ENCODE measurements at places on chromosomes 6 and 20.

- no peak for DNase-seq
Measured at GRCh38 chr6:156507656-156508055, 269.5 kb upstream of the ARID1B start.

DNA sequence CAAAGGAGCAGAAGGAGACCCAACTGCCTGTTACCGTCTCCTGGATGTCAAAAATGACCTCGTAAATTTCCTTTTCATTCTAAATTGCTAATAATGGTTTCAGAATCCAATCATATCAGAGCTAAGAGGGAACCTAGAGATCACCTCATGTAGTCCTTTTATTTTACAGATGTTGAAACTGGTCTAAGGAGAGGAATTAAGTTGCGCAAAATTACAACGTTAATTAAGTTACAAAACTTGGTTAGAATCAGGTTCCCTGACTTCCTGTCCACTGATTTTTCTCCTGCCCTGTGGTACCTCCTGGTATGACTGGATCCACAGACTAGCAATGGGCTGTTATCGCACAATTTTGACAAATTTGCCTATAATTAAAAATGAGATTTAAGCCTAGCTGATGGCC is 9.0 kb upstream of the STK38 start:
- DNase-seq, result no peak

DNA sequence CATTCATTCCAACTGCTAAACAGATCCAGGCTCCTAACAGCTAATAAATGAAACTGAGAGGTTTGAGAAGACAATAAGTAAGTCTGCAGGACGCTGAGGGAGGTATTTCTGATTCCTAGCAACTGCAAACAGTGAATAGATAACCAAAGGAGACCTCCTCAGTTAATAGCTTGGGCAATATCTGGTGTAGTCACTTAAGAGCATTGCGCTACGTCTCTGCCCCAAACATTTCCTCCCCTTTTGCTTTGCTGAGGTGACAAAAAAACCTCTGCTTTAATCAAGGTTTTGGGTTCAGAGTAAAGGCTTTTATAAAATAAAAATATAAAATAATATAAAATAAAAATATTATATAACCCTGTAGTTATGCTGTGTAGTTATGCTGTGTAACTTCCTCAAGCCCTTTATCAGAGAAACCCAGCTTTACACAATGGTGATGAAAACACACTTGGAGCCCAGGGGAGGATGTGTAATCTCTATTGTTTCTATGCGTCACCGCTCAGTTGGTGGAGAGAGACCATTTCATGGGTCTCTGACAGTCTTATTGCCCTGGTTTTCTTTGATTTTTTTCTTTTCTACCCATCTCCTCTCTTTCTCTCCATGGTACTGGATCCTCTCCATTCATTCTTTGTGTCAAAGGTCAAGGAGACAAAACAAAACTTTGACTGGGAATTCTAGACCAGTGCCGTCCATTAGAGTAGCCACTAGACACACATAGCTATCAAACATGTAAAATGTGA is 18.9 kb upstream of the CALHM5 start:
- no peak for DNase-seq

DNA sequence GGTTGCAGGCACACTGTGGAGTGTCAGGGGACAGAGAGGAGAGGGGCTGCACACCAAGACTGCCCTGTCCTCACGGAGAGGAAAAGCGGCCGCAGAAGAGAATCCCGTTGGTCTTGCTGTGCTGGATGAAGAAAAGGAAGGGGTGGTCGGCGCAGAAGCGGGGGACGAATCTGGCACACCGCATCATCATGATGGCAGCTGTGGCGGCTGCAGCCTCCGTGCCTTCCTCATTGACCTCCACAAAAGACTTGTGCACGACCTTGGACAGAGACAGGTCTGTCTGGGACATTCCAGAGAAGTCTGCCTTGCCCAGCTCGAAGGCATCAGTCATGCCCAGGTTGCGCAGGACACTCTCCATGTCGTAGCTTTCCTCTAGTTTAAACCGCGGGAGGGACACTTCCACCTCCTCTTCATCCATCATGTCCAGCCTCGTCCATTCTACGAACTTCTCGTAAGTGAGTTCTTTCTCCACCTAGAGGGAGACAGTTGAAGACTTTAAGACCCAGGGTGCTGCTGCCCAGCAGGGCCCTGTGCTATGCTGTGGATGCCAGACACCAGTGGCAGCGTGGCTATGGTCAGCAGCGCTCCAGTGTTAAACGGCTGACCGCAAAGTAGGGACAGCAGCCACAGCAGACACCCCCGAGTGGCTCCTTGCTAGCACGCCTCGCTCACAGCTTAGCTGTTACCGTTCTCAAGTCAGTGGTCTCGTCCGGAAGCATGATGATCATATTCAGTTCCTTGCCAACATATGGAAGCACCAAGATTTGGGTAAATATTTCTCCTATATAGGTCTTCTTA is 22.9 kb downstream of the SERPINB6 start:
- DNase-seq, result no peak

DNA sequence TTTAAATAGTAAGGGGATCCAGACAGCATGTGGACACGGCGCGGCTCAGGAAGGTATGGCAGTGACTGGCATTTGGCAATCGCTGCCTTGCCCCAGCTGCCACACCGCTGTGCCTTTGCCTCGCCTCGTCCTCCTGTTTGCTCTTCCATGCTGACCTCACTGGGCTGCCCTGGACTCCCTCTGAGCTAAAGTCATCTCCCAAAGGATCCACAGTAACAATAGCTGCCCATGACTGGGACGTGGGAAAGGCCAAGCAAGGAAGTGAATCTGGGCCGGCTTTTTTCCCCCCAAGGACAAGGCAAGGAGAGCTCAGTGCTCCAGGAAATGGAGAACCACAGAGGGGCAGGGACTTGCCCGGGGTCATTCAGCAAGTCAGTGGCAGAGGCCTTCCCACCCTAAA is 48.1 kb downstream of the JPH2 start:
- DNase-seq, result no peak

DNA sequence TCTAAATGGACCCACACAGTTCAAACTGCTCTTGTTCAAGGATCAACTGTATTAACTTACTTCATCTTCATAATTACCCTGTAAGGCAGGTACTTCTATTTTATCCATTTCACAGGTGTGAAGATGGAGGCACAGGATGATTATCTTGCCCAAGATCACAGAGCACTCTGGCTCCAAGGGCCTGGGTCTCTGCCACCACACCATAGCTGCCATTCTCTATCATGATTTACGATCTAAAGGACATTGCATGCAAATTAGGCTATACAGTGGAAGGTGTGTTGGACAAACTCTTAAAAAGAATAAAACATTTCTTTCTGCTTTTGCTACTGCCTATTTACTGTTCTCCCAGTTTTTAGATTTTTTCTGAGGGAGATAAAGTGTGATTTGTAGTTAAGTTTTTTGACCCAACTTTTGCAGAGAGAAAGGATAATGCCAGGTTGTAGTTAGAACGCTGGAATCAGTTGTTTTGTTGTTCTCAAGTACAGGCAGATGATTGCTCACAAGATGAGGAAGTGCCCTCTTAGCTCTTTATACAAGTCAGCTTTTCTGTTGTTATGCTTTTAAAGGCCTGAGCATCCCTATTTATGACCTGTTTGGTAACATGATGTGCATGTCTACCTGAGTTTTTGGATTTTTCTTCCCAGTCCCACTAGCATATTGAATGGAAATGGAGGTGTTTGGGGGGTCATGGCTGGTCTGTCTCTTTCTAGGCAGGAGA is 247.9 kb downstream of the ZFAND3 start:
- no peak for DNase-seq

- DNase-seq, result no peak
Measured at GRCh38 chr6:170112583-170112860, 178.4 kb downstream of the DLL1 start.

- no peak for DNase-seq
Measured at GRCh38 chr6:3400162-3400561, 56.7 kb downstream of the SLC22A23 start.

DNA sequence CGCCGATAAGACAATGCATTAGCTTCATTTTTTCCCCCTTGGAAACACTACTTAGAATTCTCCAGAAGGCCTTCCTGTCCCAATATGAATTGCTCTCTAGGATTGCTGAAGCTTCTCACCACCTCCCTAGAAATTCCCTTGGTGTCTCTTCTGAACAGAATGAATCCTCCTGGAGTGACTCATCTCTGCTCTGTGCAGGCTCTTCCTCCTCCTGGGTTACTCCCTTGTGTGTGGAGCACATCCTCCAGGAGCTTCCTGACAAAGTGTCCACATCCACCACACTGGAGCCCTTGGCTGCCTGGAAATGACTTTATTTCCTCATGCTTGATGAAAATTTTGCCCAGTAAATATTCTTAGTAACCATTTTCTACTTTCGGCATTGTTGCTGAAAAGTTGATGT is 54.4 kb downstream of the DTNBP1 start:
- DNase-seq, result peak; percentile 69

GRCh38 chr6:25006075-25006474 is 70.3 kb upstream of the RIPOR2 start:
- DNase-seq, result no peak

- DNase-seq, result no peak
Measured at GRCh38 chr6:111414373-111414772, 68.6 kb downstream of the REV3L start.

GRCh38 chr20:17525650-17526049 is 5.5 kb downstream of the BFSP1 start:
- peak; percentile 41 for DNase-seq

GRCh38 chr6:158628542-158628941 is 16.0 kb downstream of the DYNLT1 start:
- DNase-seq, result no peak

GRCh38 chr20:49615401-49616153 is 47.6 kb upstream of the PTGIS start:
- DNase-seq, result no peak

DNA sequence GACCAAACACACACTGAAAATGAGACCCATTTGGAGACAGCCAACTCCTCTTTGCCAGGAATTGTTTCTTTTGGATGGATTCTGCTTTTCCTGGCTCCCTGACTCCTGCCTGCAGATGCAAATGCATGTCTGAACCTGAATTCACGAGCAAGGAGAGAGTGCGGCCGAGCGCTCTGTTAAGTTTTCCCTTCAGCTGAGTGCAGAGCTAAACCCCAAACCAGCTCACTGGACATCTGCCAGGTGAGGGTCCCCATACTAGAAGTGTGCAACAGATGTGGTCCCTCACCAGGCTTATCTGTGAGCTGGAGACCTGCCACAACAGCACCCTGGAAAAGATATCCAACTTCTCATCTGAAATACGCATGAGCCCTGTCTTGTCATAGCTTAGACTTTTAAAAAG is 59.0 kb downstream of the CD164 start:
- no peak for DNase-seq

DNA sequence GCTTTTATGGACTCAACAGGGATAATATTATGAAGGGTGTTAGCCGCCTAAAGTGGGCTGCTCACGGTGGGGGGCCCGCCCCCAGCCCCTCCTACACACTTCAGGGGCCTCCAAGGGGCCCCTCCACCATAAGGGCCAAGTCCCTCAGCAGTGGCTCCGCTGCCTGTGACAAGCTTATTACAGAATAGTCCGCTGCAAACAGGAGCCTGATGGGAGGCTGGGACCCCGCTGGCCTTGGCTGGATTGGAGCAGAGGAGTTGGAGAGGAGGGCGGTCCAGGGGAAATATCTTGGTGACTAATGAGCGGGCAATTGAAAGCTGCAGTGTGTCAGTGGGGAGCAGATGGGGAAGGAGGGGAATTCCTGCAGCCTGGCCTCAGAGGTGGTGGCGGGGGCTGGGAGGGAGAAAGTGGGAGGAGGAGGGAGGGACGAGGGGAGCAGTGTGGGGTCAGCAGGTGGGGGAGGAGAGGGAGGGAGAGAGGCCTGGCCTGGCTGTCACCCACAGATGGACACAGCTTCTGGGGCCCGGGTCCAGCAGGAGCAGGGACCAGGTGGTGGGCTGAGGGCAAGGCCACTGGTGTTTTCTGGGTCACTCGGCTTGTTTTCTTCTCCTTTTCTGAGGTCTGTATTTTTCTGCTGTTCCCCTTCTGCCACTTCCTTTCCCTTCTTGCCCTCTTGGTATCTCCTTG is 57.6 kb upstream of the FOXP4 start:
- peak; percentile 89 for DNase-seq

GRCh38 chr20:34216382-34216742 is 24.9 kb upstream of the ASIP start:
- DNase-seq, result no peak

GRCh38 chr6:73078908-73079610 is 146.2 kb downstream of the KHDC1L start:
- no peak for DNase-seq

GRCh38 chr6:42813906-42814444 is 32.1 kb downstream of the BICRAL start:
- DNase-seq, result no peak

GRCh38 chr6:10491463-10491862 is 29.7 kb upstream of the GCNT2 start:
- no peak for DNase-seq

DNA sequence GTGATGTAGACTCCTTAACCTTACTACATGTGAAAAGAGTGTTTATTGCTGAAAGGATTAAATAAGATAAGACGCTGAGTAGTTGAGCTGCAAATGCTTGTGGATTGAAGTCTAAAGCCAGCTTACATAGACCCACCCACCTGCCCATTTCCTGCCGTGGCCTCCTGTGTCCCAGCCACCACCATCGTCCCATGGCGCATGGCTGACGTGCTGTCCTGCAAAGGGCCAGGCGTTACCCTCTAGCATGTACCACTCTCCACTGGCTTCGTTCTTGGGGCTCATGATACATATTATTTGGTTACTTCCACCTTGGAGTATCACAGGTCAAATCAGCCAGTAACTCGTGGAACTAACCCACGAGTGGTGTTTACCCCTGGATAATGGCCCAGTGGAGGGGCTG is 181.8 kb downstream of the CDH4 start:
- DNase-seq, result no peak

GRCh38 chr6:9851541-9852380 is 563.1 kb downstream of the TFAP2A start:
- DNase-seq, result peak; percentile 6

GRCh38 chr20:5608442-5609161 is 141.6 kb upstream of the SHLD1 start:
- no peak for DNase-seq

- DNase-seq, result no peak
Measured at GRCh38 chr6:41549673-41550072, 3.5 kb downstream of the FOXP4 start.

DNA sequence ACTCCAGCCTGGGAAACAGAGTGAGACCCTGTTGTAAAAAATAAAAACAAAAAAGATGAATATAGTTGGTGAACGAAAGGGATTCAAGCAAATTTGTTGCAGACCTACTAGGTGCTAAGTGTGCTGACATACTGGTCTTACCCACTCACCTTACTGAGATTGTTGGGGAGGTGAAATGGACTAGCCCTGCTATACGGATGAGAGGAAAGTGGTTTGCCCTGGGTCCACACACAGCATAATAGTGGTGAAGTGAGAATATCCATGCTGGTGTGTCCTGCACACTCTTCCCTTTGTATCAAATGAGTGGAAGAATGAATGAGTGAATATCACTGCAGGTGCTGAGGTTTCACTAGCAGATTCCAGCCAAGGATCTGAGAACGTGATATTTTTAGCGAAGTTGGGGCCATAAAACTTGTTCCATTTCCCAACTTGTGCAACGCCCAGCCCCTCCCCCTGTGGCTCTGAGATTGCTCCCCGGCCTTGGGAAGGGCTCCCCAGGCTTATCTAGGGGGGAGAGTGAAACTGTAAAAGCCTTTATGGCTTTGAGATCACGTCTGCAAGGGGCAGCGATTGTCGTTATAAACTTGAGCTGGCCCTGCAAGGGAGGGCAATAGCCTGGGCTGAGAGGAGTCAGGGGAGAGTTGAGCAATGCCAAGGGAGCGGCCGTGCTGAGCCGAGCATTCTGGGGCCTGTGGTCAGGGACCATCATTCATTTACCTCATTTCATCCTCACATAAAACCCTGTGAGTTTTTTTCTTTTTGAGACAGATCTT is 33.2 kb upstream of the TTPAL start:
- DNase-seq, result no peak

GRCh38 chr6:70310063-70310694 is 7.3 kb upstream of the COL9A1 start:
- no peak for DNase-seq

All from urothelium cell line (cell line).